Stimulated activated CD8-positive, alpha-beta memory T cell treated with anti-CD3 and anti-CD28 coated beads, Interleukin-4, amount 100 ng/mL, for 1 hour (primary cell): ENCODE measurements at places on chromosomes 4 and X.

GRCh38 chr4:30828264-30828926, 108.2 kb downstream of the PCDH7 start:
- no peak for DNase-seq

- no peak for DNase-seq
These were observed 30.6 kb downstream of the ACTRT1 start for GRCh38 chrX:128021566-128021965.

- DNase-seq: no peak
These were observed 261.5 kb downstream of the DCHS2 start for GRCh38 chr4:154230091-154230490.

- no peak for DNase-seq
These were observed 213.1 kb upstream of the MID1 start for GRCh38 chrX:10833299-10834169.

- no peak for DNase-seq
These were observed 109.3 kb downstream of the HMX1 start for GRCh38 chr4:8762356-8762755.

- peak; percentile 58 for DNase-seq
These were observed 21.8 kb downstream of the HAUS3 start for GRCh38 chr4:2220016-2220630.
